Activated B cell treated with CpG ODN at 0.5 μM for 24 hours (primary cell): ENCODE measurements at places on chromosomes 1 and 21. TPM values are rescaled to one million over a fixed set of nuclear protein-coding genes. Genes with fewer than 3 reads are reported as not detected.

DNA sequence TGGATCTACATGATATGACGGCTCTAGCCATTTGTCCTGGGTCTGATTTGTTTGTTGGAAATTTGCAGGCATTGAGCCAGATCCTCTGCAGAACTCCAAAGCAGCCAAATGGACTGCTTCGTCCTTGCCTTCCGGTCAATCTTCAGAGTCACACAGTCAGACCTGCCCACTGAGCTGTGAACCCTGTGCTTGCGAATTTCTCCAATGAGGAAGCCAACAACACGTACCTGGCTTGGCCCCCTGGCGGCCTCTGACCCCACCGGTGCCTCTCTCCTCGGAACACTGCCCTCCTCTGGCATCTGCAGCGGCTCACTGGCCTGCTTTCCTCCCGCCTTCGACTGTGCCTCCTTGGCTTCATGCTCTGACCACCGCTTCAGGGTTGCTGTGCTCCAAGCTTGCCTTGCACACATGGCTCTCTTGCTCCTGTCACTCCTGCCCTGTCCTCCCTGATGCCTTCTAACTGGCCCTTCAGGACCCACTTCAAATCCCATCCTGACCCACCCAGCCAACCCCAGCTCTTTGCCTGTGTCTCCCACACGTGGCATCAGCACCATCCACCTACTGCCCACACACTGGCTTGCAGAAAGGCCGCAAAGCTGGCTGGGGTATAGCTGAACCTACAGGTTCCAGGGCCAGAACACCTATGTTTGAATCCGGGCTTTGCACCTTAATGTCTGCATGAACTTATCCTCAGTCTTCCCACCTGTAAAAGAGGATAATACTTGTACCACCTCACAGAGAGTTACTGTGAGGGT, 128.2 kb downstream of the KCNN3 start:
- peaks cover 42% of the 10 kb centered on the region for H3K27me3 ChIP-seq
- no peaks in the 10 kb centered on the region for H3K4me1 ChIP-seq
- H3K4me3 ChIP-seq, result no peak overlapping the region
- DNase-seq, result no peak
- H3K27ac ChIP-seq, result no peak overlapping the region

GRCh38 chr21:38282921-38283320, 26.1 kb downstream of the KCNJ15 start:
- no peak overlapping the region for H3K27ac ChIP-seq
- H3K4me1 ChIP-seq, result no peaks in the 10 kb centered on the region
- H3K4me3 ChIP-seq, result no peak overlapping the region
- no peaks in the 10 kb centered on the region for H3K36me3 ChIP-seq

The CNKSR1 gene
- 2.7 and 4.8 TPM in 2 replicates for total RNA-seq

GRCh38 chr1:107748531-107748930, 216.4 kb downstream of the VAV3 start:
- H3K27ac ChIP-seq, result no peak overlapping the region
- no peak for DNase-seq
- no peak overlapping the region for H3K4me3 ChIP-seq
- peaks cover 2% of the 10 kb centered on the region for H3K4me1 ChIP-seq
- no peaks in the 10 kb centered on the region for H3K27me3 ChIP-seq
- H3K36me3 ChIP-seq, result peaks cover 49% of the 10 kb centered on the region

GRCh38 chr1:62676611-62677356, 11.4 kb downstream of the DOCK7 start:
- H3K36me3 ChIP-seq, result no peaks in the 10 kb centered on the region
- H3K27ac ChIP-seq, result no peak overlapping the region
- DNase-seq, result no peak
- H3K4me1 ChIP-seq, result no peaks in the 10 kb centered on the region
- H3K4me3 ChIP-seq, result no peak overlapping the region

DNA sequence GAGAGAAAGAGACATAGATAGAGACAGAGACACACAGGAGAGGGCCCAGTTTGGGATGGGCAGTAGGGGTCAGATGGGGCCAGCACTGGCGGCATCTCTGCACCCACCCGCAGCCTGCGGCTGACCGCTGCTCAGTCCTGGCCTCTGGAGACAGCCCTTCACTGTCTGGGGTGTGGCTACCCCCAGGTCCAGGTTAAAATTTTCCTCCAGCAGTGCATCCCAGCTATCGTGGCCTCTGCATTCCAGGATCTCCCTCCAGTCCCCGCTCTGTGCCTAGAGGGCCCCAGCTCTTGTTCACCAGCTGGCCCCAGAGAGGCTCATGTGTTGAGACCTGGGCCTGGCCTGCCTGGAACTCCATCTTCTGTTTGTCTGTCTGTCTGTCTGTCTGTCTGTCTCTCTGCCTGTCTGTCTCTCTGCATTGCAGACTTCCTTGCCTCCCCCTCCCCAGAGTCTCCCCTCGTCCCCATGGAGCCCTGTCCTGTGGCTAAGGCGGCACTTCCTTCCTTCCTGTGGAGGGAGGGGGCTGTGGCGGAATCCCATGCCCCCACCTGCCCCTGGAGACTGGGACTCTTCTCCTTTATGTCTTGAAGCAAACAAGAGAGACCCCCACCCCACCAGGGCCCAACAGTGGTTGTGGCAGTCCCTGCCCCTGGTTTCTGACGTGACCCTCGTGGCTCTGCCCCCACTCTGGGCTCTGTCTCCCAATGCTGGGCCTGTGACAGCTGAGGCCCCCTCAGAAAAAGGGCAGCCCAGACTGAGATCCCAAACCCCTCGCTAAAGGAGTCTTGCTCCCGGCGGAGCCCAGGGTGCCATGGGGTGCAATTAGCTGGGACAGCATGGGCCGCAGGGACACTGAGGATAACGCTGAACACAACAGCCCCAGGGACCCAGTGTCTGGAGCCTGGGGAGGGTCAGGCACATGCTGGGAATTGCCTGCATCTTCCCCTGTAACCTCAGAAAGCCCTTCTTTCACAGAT, 241.8 kb downstream of the NPHP4 start:
- peaks cover 2% of the 10 kb centered on the region for H3K27me3 ChIP-seq
- H3K27ac ChIP-seq, result no peak overlapping the region
- no peak for DNase-seq
- no peaks in the 10 kb centered on the region for H3K36me3 ChIP-seq

The LACTBL1 gene
- total RNA-seq, result not detected in 2 replicates

DNA sequence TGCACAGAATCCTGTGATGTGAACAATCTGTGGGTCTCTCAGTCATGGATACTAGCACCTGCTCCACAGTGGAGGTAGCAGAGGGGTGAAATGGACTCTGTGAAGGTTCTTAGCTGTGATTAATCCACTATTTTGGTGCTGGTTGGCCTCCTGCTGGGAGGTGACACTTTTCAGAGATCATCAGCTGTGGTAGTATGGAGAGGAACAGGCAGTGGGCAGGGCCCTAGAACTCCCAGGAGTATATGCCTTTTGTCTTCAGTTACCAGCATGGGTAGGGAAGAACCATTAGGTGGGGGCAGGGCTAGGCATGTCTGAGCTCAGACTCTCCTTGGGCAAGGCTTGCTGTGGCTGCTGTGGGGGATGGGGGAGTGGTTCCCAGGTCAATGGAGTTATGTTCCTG, 54.0 kb upstream of the KCNJ15 start:
- H3K27me3 ChIP-seq, result peaks cover 2% of the 10 kb centered on the region
- no peak overlapping the region for H3K27ac ChIP-seq
- no peak for DNase-seq
- H3K36me3 ChIP-seq, result no peaks in the 10 kb centered on the region
- no peaks in the 10 kb centered on the region for H3K4me1 ChIP-seq

DNA sequence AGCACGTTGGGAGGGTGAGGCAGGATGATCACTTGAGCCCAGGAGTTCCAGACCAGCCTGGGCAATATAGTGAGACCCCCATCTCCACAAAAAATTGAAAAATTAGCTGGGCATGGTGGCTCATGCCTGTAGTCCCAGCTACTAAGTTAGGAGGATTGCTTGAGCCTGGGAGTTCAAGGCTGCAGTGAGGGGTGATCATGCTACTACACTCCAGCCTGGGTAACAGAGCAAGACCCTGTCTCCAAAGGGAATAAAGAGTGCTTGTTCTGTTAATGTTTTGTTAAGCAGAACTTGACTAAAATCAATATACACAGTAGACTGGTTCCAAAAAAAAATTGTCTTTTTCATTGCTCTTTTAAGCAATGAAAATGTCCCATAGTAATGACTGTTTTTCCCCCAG, 146.4 kb downstream of the SYT2 start:
- no peak for DNase-seq
- H3K4me1 ChIP-seq, result peaks cover 37% of the 10 kb centered on the region
- H3K27ac ChIP-seq, result no peak overlapping the region
- peaks cover 21% of the 10 kb centered on the region for H3K36me3 ChIP-seq
- H3K4me3 ChIP-seq, result no peak overlapping the region

- no peak overlapping the region for H3K27ac ChIP-seq
- peaks cover 64% of the 10 kb centered on the region for H3K36me3 ChIP-seq
- DNase-seq, result no peak
- no peaks in the 10 kb centered on the region for H3K27me3 ChIP-seq
These were observed 11.0 kb downstream of the ICMT start for GRCh38 chr1:6224718-6225117.

DNA sequence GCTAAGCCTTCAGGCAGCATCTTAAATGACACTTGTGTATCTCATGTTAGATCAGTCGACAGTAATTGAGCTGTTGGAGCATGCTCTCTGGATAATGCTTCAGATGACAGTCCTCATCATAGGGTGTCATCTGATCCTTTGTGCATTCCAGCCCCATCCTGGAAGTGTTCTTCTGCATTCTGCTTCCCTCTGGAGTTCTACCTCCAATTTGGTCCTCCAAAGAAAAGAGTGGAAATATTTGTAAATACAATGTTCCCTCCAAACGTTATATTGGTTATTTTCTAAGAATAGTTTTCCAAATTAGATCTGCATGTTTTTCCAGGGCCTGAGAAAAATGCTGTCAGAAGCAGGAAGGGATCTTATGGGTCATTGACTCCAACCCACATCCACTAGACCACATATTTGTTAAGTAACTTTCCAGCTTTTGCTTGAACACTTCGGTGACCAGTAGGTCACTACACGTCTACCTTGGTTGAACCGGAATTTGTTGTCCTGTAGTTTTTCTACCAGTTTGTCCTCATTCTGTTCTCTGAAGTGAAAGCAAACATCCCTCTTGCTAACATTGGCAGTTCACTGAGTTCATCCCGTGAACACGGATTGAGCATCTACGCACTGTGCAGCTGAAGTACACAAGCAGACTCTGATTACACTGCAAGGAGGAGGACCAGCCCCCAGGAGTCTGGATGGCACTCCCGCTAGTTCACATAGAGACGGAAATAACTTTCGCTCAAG, 136.0 kb downstream of the TLR5 start:
- no peak overlapping the region for H3K27ac ChIP-seq
- H3K36me3 ChIP-seq, result peaks cover 42% of the 10 kb centered on the region
- H3K27me3 ChIP-seq, result peaks cover 9% of the 10 kb centered on the region

GRCh38 chr1:65147424-65148177, 402 bp upstream of the AK4 start:
- H3K4me3 ChIP-seq, result peak overlapping the region; percentile 80
- no peaks in the 10 kb centered on the region for H3K36me3 ChIP-seq
- H3K27ac ChIP-seq, result no peak overlapping the region
- peaks cover 43% of the 10 kb centered on the region for H3K27me3 ChIP-seq
- peak; percentile 30 for DNase-seq
- H3K4me1 ChIP-seq, result peaks cover 11% of the 10 kb centered on the region
